ENCODE measurements at places on chromosomes 12 and 14.

DNA sequence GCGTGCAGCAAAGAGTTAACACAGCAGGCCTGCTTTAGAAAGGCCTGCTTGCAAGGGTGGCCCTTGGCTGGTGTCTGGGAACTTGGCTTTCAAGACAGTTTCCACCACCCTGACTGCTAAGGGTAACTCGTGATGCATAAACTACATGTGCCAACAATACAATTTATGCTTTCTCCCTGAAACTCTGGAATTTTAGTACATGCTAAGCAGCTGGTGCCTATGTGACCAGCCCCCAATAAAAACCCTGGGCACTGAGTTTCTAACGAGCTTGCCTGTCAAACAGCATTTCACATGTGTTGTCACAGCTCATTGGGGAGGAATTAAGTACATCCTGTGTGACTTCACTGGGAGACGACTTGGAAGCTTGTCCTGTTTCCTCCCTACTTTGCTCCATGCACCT, 133.1 kb downstream of the SLC5A8 start:
- DNase-seq, result no peak

DNA sequence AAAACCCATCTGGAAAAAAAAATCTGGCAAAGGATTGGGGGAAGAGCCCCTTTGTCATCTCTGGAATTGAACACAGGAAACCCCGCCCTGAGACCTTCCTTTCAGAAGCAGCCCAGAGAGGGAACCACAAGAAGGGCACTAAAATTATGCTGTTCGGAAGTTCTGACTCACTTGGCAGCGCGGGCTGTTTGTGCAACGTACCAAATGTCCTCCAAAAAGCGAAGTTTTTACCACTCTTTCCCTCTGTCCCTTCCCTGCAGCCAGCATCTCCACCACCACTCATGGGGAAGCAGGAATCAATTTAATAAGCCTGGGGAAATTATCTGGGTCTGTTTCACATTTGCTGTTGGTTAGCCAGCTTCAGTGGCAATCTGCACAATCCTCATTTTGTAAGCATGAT, 3.2 kb upstream of the SYNE3 start:
- no peak for DNase-seq

DNA sequence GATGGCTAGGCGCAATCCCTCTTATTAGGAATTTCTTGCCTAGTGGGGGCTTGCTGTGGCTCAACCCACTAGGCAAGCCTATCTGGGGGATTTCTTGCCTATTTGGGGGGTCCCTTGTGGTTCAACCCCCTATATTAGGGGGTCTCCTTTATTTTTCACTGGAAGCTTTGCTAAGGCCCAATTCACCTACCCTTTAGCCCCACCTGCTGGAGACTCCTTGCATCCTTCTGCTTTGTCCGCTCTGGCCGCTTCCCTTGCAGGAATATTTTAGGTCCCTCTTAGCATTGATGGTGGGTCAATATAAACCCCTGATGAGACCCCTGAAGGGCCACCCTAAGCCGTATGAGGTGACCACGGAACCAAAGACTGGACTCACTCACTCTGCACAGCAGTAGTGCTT, 1552.1 kb downstream of the AACS start:
- DNase-seq, result no peak

DNA sequence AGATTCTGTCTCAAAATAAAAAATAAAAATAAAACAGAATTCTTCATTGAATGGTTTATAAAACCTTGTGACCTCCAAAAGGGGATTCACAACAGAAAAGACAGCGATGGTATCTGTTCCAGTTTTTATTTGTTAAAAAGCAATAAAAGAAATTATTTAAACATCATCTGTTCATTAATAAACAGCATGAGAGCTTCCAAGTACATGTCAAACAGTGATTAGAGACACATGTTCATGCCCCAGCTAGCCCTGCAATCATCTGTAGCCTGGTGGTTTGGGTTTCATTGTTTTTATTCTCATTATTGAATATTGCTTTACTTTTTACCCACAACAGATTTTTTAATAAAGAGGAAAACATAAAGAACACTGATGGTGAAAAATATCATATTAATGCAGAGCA, 173.3 kb downstream of the ANO2 start:
- DNase-seq, result no peak

DNA sequence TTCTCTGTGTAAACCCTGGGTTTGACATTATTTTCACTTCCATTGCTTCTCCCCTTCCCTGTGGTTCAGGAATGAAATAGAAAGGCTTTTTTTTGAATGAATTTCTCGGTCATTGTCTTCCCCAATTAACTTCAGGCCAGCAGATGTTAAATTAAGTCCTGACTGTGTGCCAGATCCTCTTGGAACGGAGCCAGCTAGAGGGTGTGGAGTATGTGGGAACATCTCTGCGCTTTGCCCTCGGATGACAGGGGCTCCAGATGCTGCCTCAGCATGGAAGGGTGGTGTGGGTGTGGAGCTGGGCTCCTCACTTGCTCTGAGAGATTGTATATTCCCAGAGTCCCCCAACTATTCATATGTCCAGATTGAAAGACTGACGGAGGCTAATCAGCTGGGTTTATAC, 13.1 kb downstream of the KRT85 start:
- DNase-seq, result no peak

DNA sequence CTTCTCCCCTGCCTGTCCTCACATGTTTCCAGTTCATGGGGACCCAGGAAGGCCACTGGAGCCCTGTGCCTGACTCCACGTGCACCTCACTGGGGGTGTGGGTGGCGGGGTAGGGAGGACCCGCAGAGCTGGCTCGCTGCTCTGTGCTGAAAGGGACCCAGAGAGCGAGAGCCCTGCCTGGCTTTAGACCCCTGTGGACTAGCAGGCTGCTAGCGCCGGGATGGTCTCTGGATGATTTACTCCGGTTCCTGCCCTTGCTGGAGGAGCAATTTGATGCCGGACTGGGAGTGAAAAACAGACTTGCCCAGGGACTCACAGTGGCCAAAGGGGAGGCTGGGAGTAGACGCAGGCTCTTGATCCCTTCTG, 49.0 kb downstream of the NTF3 start:
- no peak for DNase-seq

DNA sequence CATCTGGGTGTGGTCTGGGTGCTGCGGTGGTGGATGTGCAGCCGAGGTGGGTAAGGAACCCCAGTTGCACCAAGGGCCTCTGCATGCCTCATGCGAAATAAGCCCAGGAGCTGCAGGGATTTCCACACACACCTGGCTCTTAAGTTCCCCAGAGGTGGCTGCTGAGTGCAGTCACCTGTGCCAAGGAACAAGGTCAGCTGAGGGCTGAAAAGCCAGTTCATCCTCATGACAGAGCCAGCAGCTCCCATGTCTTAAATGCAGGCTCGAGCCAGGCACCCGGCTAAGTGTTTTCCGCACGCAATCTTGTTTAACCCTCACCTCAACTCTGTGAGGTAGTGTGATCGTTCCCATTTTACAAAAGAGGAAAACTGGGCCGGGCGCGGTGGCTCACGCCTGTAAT, 9.7 kb downstream of the HVCN1 start:
- no peak for DNase-seq

DNA sequence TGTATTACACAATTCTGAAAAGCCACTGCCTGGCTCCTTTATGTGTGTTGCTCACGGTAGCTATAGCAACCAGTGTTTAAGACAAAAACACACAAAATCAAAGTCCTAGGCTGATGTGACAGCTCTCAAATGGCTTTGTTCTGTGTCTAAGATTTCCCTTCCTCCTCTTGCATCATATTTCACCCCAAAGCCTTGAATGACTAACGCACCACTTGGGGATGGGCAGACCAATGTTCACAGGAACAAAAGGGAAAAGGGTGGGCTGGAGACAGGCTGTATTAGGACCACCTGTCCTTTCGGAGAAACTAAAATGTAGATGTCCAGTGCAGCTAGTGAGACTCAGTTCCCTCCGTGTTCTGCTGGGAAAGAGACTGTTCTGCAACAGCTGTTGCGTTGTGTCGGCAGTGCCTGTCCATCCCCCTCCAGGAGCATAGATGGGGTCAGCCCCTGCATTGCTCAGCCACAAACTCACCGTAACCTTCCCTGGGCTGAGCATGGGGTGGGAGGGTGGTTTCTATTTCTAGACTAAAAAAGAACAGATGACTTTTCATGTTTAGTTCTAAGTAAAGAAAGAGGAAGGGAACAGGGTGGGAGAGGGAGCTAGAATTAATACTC, 26.8 kb upstream of the DAAM1 start:
- DNase-seq, result peak; percentile 35

DNA sequence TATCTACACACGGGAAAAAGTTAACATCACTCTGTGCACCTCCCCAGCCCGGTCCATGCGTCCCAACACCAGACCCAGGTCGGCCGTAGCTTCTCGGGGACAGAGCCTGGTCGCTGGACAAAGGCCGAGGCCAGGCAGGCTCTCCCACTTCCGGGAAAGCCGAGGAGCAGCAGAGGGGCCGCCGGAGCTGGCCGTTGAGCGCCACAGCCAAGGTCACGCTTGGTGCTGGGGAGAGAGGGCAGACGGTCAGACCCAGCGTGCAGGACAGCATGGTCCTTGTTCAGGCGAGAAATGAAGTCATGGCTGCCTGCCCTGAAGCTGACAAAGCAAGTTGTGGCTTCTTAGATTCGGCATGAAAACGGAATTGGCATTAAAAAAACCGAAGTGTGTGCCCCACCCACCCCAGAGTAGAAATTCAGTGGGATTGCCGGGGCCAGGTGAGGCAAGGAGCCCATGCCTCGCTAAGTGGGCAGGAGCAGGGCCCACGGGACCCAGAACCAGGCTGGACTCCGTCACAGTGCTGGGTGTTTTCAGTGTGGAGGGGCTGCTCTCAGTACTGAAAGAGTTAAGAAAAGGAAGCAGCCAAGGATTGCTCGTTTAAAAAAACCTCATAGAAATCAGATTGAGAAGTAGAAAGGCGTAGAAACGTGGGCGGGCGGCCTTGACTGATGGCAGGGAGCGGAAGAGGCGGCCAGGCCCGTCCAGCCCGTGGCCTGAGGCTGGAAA, 4.3 kb downstream of the ARL6IP4 start:
- no peak for DNase-seq

DNA sequence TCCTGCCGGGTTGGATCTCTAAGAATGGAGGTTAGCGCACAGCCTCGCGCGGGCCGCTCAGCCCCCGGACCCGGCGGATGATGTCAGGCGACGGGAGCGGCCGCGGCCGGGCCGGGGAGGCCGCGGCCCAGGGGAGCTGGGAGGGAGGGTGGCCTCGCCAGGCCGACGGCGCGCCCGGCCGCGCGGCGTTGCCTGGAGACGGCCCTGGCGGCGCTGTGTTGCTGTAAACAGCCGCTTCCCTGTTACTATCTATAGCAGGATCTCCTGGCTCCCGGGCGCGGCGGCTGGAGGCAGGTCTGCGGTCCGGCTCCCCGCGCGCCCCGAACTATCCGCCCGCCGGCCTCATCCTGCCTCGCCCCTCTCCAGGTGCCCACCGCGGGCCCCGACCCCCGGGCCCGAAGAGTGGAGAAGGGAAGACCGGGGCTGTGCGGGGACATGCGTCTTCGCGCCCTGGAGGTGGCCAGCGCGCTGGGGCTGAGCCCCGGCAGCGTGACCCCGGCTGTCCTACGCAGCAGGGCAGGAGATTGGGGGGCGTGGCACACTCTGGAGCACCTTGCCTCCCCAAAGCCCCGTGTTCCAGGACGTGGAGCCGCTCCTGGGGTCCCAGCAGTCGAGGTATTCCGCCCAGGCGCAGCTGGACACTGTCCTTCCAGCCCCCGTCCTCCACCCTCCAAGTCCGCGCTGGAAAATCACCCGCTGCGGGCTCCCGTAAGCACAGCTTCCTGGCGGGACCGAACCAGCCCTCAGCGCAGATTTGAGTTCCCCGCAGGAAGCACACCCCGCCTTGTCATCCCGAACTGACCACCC, 1.4 kb upstream of the FOS start:
- peak; percentile 77 for DNase-seq

GRCh38 chr12:104456950-104457745, 400 bp downstream of the CHST11 start:
- peak; percentile 62 for DNase-seq

DNA sequence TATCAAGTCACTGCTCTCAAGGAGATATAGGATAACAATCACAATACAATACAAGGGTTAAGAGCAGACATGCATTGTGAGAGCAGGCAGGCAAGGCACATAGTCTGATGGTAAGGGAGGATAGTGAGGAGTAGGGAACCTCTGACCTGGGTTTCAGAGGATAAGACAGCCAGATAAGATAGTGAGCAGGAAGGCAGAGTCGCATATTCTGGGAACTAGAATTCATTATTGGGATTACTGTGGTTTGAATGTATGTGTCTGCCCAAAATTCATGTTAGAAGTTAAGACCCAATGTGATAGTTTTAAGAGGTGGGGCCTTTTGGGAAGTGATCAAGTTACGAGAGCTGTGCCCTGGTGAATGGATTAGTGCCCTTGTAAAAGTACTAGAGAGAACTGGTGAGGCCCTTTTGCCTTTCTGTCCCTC, 14.4 kb upstream of the ATF1 start:
- no peak for DNase-seq

All from GM10248 (cell line).